Stimulated activated CD8-positive, alpha-beta memory T cell treated with anti-CD3 and anti-CD28 coated beads, Interleukin-7, amount 100 ng/mL, for 48 hours (primary cell): ENCODE measurements at places on chromosomes 1 and 21.

DNA sequence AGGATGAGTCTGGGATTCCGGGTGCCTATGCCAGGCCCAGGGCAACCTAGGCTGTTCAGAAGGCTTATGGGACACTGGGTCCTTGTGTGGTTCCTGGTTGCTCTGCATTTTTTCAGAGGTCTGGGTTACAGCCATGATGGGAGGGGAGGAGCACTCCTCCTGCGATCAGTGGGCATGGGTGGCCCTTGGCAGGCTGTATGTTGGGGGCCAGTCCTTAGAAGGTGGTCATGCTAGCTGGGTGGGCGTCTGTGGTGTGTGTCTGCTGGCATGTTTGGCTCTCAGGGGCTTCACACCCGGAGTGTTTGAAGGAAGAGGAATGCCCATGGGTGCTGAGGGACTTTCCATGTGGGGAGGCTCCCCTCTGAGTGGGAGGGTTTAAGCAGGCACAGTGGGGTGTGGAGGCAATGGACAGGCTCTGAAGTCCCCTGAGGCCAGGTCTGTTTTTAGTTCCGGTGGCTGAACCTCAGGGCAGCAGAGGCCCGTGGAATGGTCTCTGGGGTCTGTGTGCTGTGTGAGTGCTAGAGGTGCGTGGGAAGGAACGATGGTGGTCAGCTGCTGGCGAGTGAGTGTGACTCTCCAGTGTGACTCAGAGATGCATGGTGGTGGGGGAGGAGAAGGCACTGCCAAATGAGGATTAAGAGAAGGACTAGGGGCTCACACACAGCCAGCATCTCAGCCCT lies 25.3 kb downstream of the CACNA1E start:
- DNase-seq = no peak

DNA sequence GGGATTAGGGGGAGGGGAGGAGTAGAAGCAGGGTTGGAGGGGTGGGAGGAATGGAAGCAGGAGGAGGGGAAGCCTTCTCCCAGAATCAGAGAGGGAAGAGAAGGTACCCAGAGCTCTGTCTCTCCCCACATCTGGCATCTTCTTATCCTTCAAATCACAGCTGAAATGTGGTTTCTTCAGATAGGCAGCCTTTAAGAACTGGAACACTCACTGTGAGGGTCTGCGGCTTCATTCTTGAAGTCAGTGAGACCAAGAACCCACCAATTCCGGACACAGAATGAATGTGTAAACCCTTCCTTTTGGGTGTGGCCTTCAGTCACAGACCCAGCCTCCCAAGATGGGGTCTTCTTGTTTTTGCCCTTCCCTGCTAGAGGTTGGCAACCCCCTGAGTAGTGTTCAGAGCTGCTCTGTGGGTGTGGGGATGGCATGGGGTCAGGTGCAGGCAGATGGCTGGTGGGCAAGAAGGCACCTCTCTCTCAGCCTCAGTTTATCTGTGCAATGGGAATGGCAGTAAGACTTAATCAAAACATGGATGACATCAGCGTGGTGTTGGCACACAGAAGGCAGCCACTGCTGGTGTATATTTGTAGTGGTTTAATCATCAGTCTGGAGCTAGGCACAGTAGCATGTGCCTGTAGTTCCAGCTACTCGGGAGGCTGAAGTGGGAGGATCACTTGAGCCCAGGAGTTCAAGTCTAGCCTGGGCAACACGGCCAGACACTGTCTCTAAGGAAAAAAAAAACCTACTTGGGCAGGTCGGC lies 7.2 kb downstream of the FAAH start:
- no peak for DNase-seq

DNA sequence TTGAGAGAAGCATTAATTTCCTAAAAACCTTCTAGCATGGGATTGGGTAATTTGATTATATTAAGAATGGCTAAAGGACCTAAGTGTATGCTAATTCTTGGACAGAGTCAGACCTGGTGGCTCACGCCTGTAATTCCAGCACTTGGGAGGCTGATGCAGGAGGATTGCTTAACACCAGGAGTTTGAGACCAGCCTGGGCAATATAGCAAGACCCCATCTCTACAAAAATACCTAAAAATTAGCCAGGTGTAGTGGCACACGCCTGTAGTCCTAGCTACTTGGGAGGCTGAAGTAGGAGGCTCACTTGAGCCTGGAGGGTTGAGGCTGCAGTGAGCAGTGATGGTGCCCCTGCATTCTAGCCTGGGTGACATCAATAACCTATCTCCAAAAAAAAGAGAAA lies 45.9 kb upstream of the BMP8A start:
- no peak for DNase-seq

DNA sequence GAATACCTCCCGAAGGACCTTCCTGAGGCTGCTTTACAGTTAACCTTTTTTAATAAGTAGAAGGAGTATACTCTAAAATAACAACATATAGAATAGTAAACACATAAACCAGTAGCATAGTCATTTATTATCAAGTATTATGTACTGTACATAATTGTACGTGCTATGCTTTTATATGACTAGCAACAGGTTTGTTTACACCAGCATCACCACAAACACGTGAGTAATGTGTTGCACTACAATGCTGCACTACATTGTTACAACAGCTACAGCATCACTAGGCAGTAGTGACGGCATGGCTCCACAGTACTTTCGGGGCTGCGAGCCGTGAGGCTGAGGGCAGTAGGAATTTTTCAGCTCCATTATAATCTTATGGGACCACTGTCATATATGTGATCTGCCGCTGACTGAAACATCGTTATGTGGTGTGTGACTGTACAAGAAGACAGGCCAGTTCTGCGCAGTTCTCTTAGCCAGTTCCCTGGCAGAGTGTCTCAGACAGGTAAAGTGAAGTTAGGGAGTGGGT lies 82.8 kb upstream of the LRRC8D start:
- no peak for DNase-seq

DNA sequence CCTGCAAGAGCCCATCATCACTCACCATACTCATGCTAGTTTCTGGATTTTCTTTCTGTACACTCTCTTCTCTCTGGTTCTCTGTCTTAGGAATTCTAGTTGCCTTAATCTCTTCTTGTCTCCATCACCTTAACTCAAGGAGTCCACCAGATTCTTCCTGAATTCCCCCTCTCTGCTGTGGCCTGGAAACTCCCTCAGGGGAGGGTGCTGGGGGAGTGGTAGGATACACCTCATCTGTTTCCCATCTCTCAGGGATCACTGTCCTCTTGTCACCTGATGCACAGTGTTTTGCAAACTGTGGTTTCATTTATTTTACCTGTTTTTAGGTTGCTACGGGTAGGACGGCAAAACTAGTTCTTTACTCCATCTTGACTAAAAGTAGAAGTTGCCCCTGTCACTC lies 6.6 kb upstream of the GNG12 start:
- DNase-seq = no peak

DNA sequence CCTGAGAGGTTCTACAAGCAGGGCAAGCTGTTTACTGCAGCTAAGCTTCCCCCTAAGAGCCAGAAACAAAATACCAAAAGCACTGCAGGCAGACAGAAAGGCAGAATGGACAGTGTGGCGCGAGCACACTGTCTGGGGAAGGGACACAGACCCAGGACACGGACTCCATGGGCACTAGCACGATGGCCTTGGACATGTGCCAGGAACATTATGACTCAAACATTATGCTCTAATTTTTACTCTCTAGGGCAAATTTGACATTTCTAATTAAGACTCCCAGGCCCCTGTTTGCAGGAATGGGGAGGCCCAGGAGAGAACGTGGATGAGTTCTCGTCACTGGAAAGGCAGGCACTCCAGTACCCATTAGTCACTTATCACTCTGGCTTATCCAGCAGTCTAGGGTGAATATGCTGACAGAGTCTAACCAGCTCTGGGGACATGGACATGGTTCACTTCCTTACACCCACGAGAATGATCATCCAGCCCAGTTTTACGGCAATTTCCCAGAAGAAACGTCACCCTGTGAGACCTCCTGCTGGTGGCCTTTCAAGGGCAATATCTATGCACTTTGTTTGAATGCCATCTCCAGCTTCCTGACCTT lies 45.1 kb downstream of the CAPN8 start:
- DNase-seq = no peak

DNA sequence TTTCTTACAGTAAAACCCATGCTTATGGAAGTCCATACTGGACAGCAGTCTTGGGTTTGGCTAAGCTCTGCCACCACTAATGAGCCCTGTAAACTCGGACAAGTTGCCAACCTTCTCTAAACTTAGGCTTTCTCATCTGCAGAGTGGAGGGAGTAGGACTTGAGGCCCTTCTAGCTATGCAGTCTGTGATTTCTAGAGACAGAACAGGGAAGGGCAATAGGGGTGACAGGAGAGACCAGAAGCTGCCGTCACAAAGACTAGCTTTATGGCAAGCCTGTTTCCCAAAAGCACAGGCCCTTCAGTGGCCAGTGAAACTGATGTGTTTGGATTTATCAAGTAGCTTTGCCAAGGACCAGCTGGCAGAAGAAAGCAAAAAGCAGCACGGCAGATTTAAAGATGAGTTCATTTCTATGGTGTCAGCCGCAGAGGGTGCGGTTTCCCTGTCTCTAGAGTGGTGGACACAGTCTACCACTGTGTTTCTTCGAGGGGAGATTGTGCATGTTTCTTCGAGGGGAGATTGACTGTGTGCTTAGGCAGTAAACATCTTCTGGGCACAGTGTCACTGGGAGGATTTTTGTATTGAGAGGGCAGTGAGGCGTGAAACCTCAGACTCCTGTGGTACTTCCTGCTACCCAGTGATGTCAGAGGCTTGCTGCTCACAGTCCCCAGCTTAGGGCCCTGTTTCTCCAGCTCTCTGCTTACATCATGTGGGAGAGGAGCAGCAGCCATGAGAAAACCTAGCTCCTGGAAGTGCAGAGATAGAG lies 119.0 kb downstream of the ROR1 start:
- DNase-seq = no peak

DNA sequence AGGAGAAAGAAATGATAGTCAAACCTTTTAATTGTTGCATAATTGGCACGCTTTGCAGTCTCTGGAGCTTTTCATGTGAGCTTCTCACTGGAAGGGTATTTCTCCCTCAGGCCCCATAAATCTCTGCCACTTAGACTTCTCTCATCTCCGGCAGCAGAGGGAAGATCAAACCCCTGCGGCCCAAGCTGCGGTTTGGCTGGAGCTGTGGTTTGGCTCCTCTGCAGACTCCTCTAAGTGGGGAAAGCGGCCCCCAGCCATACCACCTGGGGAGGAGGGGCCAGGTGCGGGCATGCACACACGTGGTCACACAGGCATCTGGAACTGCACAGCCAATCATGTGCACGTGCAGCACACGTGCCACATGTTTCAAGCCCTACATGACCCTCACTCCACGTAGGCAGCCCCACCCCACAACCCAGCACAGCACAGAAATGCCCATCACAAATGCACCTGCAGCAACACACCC lies 58.3 kb downstream of the UBE2T start:
- DNase-seq = no peak

GRCh38 chr1:227886503-227886961 lies 61.2 kb downstream of the WNT9A start:
- DNase-seq = no peak

GRCh38 chr1:9361630-9362260 lies 69.1 kb downstream of the SPSB1 start:
- DNase-seq = no peak

- no peak for DNase-seq
These were observed 1.1 kb downstream of the URB1 start for GRCh38 chr21:32391755-32392154.

DNA sequence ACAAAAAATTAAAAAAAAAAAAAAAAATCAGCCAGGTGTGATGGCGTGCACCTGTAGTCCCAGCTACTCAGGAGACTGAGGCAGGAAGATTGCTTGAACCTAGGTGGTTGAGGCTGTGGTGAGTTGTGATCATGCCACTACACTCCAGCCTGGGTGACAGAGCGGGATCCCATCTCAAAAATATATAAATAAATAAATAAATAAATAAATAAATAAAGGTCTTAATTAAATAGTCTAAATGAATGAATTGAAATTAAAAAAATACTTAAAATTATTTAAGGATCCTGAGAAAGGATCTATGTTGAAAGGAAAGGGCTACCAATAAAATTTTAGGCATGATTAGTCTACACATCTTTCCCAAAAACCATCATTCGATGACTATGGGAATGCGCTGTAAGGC lies 67.4 kb upstream of the HP1BP3 start:
- DNase-seq = no peak

DNA sequence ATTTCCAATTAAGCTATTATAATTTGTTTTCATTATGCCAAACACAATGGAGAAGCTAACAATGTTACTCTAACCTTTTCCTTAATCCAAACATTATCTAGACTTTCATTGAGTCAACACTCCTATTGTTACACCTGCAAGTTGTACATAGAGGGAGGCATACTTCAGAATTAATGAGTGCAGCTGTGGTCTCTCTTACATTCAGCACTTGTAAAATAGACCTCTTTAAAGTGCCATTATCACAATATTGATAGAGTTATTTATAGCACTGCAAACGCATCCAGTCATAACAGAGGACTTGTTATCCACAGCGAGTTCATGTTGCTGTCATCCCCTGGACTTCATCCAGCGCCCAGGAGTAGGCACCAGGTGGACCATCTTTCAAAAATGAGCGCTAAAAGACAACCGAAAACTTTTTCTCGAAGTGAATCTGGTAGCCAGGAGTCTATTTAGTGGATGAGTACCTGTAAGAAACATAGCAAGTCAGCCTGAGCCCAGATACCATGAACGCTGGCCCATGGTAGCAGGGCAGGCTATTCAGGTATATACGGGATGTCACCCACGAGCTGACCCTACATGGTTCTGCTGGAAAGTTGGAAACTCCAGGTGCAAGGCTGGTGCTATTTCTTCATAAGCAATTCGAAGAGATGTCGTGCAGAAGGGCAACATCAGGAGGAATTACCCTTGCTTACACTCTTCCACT lies 70.6 kb upstream of the NFIA start:
- DNase-seq = no peak

GRCh38 chr1:176994931-176995596 lies 169.4 kb downstream of the ASTN1 start:
- no peak for DNase-seq

GRCh38 chr1:205432116-205432515 lies 10.3 kb upstream of the LEMD1 start:
- DNase-seq = no peak

GRCh38 chr1:19070197-19070651 lies 113.7 kb upstream of the IFFO2 start:
- DNase-seq = no peak

- no peak for DNase-seq
These were observed 157.4 kb downstream of the GPR52 start for GRCh38 chr1:174605198-174605597.

DNA sequence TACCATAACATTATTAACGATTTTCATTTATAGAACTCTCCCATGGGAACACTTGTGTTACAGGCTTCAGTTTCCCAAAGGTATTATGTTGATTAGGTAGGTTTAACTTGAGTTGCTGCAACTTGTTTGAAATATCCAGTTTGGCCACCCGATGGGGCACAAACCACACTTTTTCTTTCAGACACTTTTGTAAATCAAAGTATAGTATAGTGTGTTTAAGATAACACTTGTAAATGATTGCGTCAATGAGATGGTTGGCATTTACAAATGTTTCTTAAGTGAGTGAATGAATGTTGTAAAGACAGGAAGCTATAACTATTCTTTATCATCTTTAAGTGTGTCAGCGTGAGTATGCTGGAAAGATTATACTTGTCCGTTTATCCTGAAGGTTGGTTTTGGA lies 4.3 kb downstream of the XPR1 start:
- DNase-seq = no peak

- DNase-seq = no peak
These were observed 5.3 kb upstream of the ATP1A4 start for GRCh38 chr1:160146107-160146506.

- DNase-seq = no peak
These were observed 12.3 kb upstream of the ALPL start for GRCh38 chr1:21496886-21497285.
